Stimulated activated CD4-positive, alpha-beta T cell treated with anti-CD3 and anti-CD28 coated beads, Interleukin-1b, Interleukin-23, amount 100 ng/mL, for 4 hours (primary cell): ENCODE measurements at places on chromosomes 11 and 22.

- DNase-seq = no peak
Observed at GRCh38 chr11:47932544-47932943, 47.8 kb upstream of the PTPRJ start.

GRCh38 chr11:111777094-111778046, 11.2 kb upstream of the PPP2R1B start:
- DNase-seq = peak; percentile 14

DNA sequence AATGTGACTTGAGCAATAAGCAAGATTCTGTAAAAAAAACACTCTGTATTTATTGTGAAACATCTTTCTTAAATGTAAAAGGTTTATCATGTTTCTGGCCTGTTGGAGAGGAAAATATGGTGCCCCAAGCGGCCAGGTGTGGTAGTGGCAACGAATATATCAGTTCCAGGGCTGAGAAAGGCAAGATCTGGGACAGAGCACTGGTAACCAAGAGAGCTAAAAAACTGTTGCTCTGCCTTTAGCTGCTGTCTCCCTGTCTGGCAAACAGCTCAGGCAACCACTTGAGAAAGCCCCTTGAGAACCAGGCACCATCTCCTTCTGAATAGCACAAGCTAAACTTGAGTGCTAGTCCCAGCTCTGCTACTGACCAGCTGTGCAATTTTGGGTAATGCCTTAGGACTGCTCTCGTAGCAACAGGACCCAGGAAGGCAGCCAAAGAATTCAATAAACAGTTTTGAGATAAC, 129.9 kb downstream of the KCNC1 start:
- DNase-seq = no peak

- DNase-seq = no peak
Observed at GRCh38 chr22:48936391-48936790, 891.3 kb downstream of the BRD1 start.

- DNase-seq = no peak
Observed at GRCh38 chr11:130979386-130979972, 63.2 kb upstream of the SNX19 start.

DNA sequence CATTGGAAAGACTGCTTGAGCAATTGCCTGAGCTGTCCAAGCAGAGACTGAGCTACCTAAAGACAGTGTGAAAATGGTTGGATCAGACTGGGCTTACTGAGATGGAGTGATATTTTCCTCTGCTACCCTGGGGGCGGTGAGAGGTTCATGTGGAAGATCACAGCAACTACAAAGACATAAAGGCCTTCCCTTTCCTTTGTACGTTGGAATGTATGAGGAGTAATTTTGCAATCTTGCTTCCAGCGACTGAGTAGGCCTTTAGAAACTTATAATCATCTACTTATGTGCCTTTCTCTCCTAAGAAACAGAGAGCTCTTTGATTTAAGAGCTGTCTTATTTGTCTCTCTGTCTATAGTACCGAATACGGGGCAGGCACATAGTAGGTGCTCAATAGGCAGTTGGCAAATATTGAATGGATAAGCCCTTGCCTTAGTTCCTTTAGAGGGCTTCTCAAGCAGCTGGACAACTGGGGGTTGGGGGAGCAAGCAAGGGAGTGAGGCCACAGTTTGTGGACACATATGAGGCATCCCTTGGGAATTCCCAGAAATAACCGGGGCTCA, 2.4 kb upstream of the HEPACAM start:
- no peak for DNase-seq

DNA sequence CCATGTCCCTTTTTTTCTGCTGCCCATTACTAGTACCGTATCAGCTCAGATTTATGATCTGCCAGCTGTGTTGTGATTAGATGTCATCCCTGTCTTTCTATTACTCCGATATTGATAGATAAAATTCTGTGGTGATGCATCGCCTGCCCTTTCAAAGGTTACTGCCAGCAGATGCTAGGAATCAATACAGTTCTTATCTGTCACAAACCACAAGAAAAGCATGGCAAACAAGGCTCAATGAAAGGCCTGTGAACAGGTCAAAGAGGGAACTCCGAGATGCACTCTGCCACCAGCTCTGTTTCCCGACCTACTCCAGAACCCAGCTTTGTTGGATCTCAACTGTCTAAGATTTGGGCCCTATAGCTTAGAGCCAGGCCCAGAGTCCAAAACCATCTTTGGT, 246.0 kb downstream of the CADM1 start:
- no peak for DNase-seq

DNA sequence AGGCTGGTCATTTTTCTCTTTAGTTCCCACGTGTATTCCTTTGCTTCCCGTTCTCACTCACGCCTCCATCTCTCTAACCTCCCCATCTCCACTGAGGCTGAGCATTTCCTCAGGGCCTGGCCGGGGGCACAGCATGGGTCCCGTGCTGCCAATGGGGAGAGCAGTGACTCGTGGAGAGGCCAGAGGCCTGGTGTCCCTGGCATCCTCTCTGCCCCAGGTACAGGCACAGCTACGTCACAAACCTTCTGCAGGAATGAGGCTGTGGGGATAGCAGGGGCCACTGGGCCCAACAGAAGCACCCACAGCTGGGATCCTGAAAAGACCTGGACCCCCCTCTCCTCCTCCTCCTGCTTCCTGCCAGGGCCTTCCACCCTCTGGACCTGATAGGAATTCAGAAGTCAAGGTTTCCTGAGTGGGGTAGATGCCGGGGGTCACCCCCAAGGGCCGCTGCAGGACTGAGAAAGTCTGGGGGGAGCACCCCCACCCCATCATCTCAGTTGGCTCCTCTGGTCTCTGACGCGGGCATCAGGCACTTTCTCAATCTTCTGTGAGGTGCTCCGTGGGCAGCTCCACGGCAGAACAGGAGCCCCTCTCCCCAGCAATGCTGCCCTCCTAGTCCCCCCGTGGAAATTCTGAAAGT, 11.8 kb downstream of the PNPLA5 start:
- DNase-seq = no peak

GRCh38 chr22:24506802-24507438, 11.8 kb downstream of the UPB1 start:
- DNase-seq = no peak

DNA sequence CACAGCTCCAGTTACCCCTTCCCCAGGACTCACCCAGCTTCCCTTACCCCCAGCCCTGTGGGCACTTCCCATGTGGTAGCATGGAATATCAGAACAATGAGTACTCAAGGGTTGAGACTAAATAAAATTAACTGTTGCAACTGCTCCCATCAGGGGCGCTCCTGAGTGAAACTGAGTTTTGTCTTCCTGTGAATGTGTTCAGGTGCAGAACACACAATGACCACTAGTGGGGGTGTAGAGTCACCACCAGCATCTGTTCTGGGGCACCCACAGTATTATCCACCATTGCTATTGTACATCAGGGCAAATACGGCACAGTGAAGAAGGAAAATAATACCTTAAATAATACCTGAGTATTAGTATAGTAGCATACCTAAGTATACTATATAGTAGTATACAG, 689.7 kb downstream of the TBC1D22A start:
- no peak for DNase-seq

- DNase-seq = no peak
Observed at GRCh38 chr22:25403811-25404471, 160.5 kb upstream of the GRK3 start.

- no peak for DNase-seq
Observed at GRCh38 chr11:12397931-12398334, 20.6 kb downstream of the PARVA start.

GRCh38 chr11:27217496-27217895, 145.5 kb downstream of the CCDC34 start:
- no peak for DNase-seq

DNA sequence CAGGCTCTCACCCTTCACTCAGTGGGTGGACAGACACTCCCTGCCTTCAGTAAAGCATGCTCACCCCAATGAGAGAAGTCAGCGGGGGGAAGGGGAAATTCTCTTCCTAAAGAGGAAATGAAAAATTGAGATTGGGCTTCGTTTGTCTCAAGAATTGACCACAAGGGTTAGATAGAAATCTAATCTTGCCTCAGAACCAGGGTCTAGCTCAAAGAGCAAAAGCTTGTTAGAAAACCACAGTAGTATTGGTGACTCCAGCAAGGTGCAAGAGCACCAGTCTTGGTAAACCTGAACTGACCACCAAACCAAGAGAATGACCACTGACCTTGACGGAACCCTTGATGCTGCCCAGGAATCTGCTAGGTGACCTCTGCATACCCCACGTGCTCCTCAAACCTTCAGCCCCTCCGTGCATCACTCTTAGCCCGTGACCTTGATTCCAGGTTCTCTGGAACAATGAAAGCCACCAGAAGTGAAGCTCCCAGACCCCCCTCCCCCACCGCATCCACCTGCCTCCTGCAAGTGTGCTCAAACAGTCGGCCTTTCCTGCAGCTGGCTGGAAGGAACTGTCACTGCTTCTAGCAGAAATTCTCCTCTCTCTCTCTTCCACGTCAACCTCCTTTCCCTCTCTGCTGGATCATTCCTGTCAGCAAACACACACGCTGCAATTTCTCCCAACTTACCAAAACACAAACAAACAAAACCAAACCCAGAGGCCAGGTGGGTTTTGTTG, 3.1 kb upstream of the TMA7B start:
- no peak for DNase-seq

- DNase-seq = no peak
Observed at GRCh38 chr11:7552666-7553065, 38.9 kb downstream of the PPFIBP2 start.

GRCh38 chr11:56905442-56905841, 83.3 kb upstream of the OR5AK2 start:
- no peak for DNase-seq

DNA sequence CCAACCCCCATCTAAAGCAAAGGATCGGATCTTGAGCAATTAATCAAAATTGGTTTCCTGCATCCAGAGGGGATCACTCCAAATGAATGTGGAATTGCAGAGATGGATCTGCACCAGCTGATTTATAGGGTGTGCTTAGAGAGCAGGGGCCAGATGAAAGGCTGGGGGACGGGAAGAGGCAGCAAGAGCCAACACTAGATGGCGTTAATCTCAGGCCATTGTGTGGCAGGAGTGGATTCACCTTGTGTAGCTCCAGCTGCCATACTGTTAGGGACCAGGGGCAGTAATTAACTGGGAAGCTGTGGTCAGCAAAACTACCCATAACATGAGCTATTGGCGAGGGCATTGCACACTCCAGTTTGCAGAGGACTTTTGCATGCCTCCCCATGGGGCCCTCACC, 35.6 kb downstream of the SERPINH1 start:
- no peak for DNase-seq

- no peak for DNase-seq
Observed at GRCh38 chr11:66870616-66871520, 14.0 kb downstream of the LRFN4 start.

GRCh38 chr22:32699001-32699582, 102.4 kb upstream of the TIMP3 start:
- no peak for DNase-seq
